ENCODE measurements at places on chromosomes 11 and 22.

DNA sequence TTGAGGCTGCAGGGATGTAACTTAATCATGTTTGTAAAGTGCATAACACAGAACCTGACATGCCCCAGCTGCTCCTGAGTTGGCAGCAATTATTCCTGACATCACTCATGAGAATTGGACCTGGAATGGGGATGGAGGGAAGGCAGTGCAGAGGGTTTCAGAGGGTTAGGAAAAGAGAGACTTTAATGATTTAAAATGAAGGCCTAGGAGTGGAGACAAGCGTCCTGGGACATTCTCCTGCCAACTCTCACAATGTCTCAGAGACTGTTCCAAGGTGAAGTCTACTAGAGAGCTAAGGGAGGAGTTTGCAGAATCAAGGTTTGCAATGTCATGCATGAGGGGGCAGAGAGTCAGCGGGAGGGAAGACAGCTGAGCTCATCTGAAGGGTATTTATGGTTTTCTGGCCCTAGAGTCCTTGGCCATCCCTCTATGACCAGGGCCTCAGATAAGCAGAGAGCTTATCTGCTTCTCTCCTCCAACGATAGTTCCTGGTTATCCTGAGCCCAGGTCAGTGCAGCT lies 36.9 kb downstream of the GGTLC2 start:
- no peak for DNase-seq

DNA sequence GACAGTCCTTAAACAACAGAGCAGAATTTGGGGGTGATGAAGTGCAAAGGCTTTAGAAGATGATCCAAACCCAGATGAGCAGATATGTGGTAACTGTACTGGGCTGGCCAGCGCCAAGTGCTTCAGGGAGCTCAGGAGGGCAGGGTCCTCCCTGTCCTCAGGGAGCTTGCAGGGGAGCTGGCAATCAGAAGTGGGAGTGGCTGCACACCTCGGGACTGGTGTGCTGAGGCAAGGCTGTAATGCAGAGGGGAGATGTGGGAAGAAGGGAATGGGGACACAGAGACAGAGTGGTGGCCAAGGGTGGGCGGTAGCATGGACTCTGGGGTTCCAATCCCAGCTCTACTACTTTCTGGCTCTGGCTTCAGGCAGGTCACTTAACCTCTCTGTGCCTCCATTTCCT lies 235.6 kb upstream of the NCAM1 start:
- no peak for DNase-seq

DNA sequence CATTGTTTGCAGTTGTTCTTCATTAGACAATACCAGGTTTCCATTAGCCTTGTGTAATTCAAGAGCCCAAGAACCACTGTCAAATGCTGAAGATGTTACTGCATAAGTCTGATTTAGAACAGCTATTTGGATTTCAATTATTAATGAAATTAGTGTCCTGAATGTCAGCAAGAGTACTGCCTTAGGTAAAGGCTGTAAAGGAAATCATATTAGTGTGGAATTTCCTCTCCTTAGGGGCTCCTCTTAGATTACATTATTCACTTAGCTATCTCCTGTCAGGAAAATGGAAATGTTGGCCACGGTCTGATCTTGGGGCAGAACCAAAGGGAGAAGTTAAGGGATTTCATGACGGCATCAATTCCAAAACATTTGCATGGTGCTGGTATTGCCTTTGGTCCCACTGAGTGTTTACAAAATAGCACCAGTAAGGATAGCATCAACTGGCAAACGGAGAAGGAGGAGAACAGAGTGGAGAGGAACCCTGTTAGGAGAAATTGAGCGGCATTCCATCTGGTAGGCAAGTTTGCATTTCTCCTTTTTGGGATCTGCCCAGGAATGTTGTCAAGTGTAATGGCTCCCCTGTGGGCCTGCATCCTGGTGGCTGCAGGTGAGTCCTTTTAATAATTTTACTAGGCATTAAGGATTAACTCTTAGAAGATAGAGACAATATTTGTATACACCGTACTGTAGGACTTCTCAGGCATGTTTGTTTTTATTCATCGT lies at the start of gene HTR3B:
Gene HTR3B, plus strand, starts transcription at position 418 of the 723 bp plus-strand sequence. Its CDS starts 138 bp downstream, at position 556.
- no peak for DNase-seq

- no peak for DNase-seq
These were observed 141.4 kb downstream of the TRIM29 start for GRCh38 chr11:119996556-119996955.

GRCh38 chr11:1490651-1491050 lies 4.1 kb upstream of the MOB2 start:
- DNase-seq, result no peak

DNA sequence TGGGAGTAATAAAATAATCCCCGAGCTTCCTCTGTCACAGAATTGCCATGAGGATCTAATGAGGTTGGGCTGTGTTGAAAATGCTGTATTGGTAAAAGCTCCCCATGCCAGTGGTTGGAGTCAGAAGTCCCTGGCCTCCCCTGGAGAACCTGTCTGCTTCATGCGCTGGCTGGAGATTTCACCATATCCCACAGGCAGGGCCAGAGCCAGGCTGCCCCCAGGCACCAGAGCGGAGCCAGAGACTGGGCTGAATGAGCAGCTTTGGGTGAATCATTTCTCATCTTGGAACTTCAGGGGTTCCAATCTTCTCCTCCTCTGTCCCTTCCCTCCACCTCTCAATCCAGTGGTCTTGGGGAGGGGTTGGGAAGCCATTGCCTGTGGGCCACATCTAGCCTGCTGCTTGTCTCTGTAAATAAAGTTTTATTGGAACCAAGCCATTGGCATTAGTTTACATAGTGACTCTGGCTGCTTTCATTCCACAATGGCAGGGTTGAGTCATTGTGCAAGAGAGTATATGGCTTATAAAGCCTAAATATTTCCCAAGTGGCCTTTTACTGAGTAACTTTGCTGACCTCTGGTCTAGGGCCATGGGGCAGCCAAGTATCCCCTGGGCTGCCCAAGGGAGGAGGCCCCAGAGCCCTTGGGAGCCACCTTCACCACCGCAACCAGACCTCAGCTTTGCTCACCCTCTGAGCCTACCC lies 35.2 kb downstream of the LRRC10B start:
- DNase-seq, result no peak

GRCh38 chr11:108431997-108432396 lies 35.3 kb downstream of the C11orf65 start:
- DNase-seq, result no peak

DNA sequence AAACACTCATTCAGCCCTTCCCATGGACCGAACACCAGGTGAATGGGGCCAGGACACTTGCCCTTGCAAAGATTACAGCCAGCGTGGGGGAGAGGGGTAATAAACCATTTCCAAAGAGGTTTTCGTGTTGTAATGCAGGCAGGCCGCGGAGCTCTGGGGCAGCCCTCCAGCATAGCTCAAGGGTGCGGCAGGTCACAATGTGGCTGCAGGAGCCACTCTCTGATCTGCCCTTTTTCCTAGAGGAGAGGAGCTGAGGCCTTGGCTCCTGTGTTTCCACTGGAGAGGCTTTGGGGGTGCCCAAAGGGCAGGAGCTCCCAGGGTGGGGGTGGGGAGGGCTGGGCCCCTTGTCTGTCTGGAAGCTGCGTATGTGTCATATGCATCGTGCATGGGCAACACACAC lies 134.2 kb upstream of the NECTIN1 start:
- DNase-seq, result no peak

- no peak for DNase-seq
These were observed 1.7 kb downstream of the TMEM184B start for GRCh38 chr22:38271101-38271500.

- no peak for DNase-seq
These were observed 2.1 kb upstream of the DPAGT1 start for GRCh38 chr11:119103793-119104192.

- DNase-seq, result peak; percentile 19
These were observed 47.7 kb downstream of the GAB4 start for GRCh38 chr22:16960220-16960883.

GRCh38 chr11:69495441-69496201 lies 14.2 kb downstream of the LINC01488 start:
- DNase-seq, result no peak

GRCh38 chr11:16441461-16441860 lies 85.1 kb upstream of the SOX6 start:
- no peak for DNase-seq

DNA sequence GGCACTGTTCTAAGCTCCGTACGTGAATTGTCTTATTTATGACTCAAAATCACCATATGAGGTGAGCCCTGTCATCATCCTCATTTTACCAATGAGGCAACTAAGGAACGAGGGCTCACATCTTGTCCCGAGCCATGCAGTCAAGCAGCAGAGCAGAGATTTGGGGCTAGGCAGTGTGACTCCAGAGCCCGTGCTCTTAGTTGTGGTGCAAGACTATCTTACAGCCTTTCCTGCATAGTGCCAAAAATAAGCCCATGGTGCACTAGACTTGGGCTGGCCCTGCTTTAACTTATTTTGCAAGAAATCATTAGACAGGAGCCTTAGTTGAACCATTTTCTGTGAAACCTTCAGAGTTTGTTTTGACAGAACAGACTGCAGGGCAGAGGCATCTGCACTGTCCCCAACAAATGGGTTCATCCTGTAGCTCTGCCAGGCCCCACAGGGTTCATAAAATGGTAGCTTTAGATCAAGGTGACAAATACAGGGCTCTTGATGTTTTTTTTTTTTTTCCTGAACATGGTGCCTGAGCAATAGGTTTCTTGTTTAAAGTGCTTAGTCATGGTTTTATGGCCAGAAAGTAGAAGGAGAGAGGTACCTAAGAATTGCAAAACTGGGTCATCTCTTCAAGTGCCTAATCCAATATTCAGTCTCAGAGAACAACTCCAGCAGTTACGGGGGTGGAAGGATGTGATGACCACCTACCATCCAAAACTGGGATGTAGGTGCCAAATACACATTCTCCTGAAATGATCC lies 56.6 kb downstream of the BMAL1 start:
- DNase-seq, result no peak

- no peak for DNase-seq
These were observed 249.3 kb downstream of the DDX10 start for GRCh38 chr11:108914211-108914610.

DNA sequence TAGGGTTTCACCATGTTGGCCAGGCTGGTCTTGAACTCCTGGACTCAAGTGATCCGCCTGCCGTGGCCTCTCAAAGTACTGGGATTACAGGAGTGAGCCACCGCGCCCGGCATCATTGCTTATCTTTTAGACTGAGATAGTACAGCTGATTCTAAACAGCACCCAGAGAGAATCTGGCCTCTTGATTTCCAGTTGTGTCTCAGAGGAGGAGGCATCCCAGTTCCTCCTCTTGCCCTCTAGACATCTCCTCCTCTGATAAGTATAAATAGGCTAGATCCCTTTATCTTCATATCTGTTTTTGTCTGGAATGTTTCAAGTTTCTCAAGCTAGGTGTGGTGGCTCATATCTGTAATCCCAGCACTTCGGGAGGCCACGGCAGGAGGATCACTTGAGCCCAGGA lies 7.0 kb downstream of the MARK2 start:
- DNase-seq, result no peak

- no peak for DNase-seq
These were observed 673.1 kb downstream of the KCNA4 start for GRCh38 chr11:29343465-29344333.

- no peak for DNase-seq
These were observed 43.3 kb downstream of the SNX19 start for GRCh38 chr11:130872981-130873380.

DNA sequence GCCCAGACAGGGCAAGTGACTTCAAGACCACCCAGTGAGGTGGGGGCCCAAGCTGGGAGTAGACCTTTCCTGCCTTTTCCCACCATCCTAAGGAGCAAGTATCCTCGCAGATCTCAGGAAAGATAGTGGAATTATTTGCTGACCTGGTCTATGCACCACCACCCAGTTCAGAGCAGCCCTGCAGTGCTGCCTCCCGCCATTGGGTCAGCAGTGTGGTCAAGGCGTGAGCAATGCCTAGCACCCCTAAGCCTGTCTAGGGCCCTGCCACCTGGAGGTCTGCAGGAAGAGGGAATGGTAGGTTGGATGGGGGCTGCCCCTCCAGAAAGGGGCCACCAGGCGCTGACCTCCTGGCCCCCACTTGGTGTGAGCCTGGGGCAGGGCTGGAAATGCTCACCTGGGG lies 6.5 kb downstream of the MTFP1 start:
- DNase-seq, result no peak

GRCh38 chr11:134372961-134373360 lies 39.1 kb downstream of the B3GAT1 start:
- DNase-seq, result no peak

- DNase-seq, result no peak
These were observed 4.2 kb downstream of the VPS26B start for GRCh38 chr11:134228625-134229024.

DNA sequence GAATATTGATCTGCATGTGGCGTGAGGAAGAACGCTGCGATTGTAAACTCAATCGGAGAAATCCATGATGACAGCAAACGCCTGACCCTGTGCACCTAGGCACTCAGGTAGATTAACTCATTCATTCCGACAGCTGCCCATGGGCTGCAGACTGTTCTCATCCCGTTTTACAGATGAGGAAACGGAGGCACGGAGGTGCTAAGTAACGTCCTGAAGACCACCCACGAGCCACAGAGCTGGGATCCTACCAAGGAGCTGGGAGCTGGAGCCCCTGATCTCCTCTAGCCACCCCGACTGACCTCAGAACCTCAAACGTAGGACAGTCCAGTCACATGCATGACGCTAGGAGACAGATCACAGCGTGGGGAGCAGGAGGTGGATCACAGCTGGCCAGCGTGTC lies 1092.7 kb downstream of the BRD1 start:
- DNase-seq, result no peak

GRCh38 chr11:94830722-94831510 lies 62.8 kb downstream of the AMOTL1 start:
- no peak for DNase-seq

DNA sequence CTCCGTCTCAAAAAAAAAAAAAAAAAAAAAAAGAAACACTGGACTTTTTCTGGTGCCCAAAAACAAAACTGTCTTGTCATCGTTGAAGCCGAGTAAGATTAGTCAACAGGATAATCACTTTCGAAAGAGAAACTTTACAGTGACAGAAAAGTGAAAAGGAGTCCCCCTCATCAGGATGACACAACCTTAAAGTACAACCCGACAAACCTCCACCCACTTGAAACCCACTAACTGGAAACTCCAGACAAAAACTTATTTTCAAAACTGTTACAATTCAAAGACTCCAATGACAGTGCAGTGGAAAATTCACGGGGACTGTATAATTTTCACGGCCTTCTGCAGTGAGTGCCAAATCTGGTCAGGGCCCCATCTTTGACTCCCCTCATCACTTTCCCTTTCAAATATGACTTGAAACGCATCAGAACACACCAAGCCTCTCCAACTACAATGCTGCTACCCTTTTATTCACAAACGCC lies 1.3 kb downstream of the DENND5A start:
- DNase-seq, result no peak

- DNase-seq, result no peak
These were observed 112.5 kb upstream of the ANO3 start for GRCh38 chr11:26219183-26220117.

GRCh38 chr11:112057170-112057569 lies 16.6 kb downstream of the PIH1D2 start:
- DNase-seq, result no peak

GRCh38 chr11:19089421-19089820 lies 27.5 kb upstream of the ZDHHC13 start:
- no peak for DNase-seq
